ENCODE measurements at places on chromosomes 5 and 9.

DNA sequence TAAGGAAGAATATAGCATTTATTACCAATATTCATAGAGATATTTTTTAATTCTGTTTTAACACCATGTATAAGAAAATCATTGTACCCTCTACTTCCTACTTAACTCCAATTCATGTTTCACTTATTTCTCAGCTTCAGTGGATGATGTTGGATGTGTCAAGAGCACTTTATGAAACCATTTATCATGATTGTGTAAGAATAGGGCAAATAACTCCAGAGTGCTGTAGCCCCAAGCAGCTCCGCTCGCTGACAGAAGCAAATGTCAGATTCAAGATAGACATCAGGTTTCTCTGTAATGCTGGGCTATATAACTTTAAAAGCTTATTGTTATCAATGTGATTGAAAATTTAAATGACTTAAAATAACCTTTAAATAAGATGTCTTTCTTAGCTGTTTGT lies 50.4 kb downstream of the MAST4 start:
- H3K27me3 ChIP-seq = peaks cover 15% of the 10 kb centered on the region
- no peak overlapping the region for H3K4me3 ChIP-seq
- H3K27ac ChIP-seq = no peak overlapping the region
- no peaks in the 10 kb centered on the region for H3K36me3 ChIP-seq
- DNase-seq = no peak
- peaks cover 5% of the 10 kb centered on the region for H3K4me1 ChIP-seq

GRCh38 chr5:109868737-109869136 lies 179.0 kb downstream of the MAN2A1 start:
- DNase-seq = no peak
- H3K4me3 ChIP-seq = no peak overlapping the region
- peaks cover 24% of the 10 kb centered on the region for H3K4me1 ChIP-seq

- no peak for DNase-seq
- no peak overlapping the region for H3K27ac ChIP-seq
- no peak overlapping the region for H3K4me3 ChIP-seq
Observed at GRCh38 chr5:107068782-107069181, 602.0 kb downstream of the EFNA5 start.

DNA sequence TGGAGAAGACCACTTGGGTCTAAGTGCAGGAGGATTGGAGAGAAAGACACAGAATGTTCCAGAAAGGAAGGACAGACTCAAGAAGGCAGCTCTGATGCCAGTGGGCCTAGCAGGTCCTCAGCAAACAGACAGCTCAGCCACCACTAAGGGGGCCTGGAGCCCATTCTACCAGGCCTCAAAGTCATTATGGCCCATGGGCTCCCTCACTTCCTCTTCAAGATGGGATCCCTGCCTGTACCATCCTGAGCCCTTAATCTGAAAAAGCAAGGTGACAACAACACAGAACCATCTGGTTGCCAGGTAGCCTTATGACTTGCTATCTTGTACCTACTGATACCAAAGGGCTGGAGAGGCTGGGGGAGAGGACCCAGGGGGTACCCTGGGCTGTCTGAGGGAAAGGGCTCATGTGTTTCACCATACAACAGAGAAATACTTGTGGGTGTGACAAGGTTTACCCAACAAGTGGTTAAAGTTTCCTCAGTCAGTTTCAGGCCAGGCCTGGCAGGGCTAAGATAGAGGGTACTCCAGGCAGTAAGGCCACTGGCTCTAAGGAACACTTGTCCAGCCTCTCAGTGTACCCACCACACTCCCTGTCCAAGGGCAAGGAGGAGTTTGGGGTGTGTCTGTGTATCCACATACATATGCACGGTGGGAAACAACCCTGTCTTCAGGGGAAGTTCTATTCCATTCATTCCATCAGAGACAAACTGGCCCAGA lies 30.7 kb downstream of the TCF7 start:
- peaks cover 62% of the 10 kb centered on the region for H3K36me3 ChIP-seq
- no peak overlapping the region for H3K4me3 ChIP-seq
- H3K27me3 ChIP-seq = no peaks in the 10 kb centered on the region
- peaks cover 14% of the 10 kb centered on the region for H3K4me1 ChIP-seq
- peak overlapping the region; percentile 40 for H3K27ac ChIP-seq

DNA sequence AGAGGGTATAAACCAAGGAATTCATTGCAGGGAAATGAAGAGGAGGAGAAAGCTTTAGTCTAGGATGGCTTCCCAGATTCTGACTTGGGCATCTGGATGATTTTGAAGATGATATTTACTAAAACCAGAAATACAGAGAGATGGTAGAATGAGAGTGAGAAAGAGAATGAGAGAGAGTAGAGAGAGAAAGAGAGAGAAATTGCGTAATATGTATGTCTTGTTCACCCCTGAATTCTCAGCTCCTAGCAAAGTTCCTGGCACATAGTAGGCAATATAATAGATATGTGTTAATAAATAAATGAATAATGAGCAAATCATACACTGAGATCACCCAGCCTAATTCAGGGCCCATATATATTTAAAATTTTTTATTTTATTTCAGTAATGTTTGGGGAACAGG lies 1089.5 kb upstream of the DMAC1 start:
- DNase-seq = no peak
- no peak overlapping the region for H3K4me3 ChIP-seq
- no peaks in the 10 kb centered on the region for H3K4me1 ChIP-seq
- no peak overlapping the region for H3K27ac ChIP-seq
- H3K36me3 ChIP-seq = no peaks in the 10 kb centered on the region

DNA sequence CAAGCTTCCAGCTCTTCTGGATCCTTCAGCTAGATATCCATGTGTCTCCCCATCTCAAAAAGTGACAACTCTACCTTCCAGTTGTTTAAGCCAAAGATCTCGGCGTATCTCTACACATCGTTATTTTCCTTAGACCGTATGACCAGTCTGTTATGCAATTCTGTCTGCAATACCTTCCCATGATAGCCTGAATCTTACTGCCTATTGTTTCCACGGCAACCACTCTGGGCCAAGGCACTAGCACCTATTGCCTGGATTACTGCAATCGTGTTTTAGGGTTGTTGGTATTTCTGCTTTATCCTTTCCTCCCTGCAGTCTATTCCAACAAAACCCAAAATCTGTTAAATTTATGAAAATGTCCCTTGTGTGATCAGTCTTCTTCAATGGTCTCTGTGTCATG lies 448.4 kb downstream of the MTRR start:
- no peaks in the 10 kb centered on the region for H3K27me3 ChIP-seq
- no peaks in the 10 kb centered on the region for H3K36me3 ChIP-seq
- no peak overlapping the region for H3K27ac ChIP-seq
- no peaks in the 10 kb centered on the region for H3K4me1 ChIP-seq

DNA sequence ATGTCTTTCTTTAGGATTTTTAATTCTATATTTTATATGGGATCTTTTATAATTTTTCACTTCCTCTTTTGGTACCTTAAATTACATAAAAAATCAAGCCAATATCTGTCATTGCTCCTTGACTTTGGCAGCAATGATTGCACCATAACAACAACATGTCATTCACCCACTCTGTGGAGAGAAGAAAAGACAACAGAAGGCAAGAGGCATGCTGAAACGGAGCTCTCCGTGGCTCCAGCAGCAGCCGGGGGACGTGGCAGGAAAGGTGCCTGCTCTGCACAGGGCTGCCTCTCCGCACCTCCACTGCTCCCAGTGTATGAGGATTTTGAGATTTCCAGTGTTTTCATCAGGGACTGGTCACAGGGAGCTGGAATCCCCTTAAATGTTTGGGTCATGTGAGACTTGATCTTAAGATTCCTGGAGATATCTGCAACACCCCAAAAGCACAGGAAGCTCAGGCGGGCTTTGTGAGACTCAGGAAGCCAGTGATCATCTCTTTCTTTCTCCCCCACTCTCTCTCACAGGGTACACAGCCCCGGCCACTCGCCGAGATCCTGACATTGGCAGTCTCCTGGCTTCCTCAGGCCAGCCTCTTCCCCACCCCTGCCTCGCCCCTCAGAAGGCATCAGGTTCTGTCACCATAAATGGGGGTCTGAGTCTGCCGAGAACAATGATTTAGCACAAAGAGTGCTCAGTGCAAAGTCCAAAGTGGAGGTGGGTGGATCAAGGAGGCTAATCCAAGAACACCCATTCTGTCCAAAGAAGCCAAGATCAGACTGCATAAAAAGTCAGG lies 74.6 kb downstream of the ACTL7B start:
- peaks cover 6% of the 10 kb centered on the region for H3K27me3 ChIP-seq
- no peak overlapping the region for H3K4me3 ChIP-seq
- DNase-seq = no peak
- peaks cover 3% of the 10 kb centered on the region for H3K4me1 ChIP-seq
- H3K27ac ChIP-seq = no peak overlapping the region

GRCh38 chr5:151345808-151346478 lies 1.4 kb downstream of the SLC36A2 start:
- no peak for DNase-seq
- no peaks in the 10 kb centered on the region for H3K4me1 ChIP-seq
- peaks cover 17% of the 10 kb centered on the region for H3K27me3 ChIP-seq
- no peaks in the 10 kb centered on the region for H3K36me3 ChIP-seq
- H3K4me3 ChIP-seq = no peak overlapping the region

DNA sequence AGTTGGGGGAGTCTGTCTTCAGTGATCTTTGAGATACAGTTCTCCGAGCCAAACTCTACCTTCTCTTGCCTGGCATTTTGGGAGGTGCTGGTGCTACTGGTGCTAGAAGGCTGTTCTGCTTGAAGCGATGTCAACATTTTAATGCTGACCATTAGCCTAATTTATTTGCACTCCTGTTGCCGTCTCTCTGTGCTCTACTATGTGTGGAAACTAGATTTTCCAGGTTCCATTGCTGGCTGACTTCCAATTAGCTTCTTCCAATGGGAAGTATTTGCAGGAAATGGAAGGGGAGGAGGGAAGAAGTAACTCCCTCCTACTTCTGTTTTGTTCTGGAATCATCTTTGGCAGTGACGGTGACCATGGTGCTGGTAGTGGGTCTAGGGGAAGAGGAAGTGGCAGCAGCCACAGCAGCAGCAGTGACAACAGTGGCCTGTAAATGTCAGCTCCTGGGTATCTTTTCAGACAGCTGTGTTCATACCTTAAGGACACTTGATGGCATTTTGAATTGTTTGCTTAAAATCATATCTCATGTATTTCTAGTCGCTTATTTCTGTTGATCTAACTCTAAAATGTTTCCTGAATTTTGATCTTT lies 7.9 kb downstream of the TXNDC8 start:
- no peak overlapping the region for H3K4me3 ChIP-seq
- H3K4me1 ChIP-seq = peaks cover 9% of the 10 kb centered on the region
- H3K27me3 ChIP-seq = no peaks in the 10 kb centered on the region
- no peak for DNase-seq
